NCI-H524 treated with DMSO at 0.1 percent for 48 hours (cell line): ENCODE measurements at places on chromosomes 1 and 21.

DNA sequence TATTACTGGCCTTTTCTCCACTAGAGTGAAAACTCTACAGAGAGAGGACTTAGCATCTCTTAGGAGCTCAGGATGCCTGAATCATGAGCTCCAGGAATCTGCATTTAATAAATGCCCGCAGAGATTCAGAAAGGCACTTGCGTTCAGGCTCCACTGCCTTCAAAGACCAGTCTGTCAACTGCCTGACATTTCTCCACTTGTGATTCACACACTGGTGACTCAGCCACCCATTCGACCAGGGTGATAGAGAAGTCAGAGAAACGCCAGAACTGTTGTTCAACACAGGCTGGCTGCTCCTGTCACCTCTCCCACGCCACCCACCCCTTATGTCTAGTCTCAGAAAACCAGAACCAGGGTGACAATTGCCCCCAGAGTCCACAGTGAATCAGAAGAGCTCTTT lies 26.9 kb upstream of the LBR start:
- DNase-seq, result no peak

- no peak for DNase-seq
Observed at GRCh38 chr1:234484991-234485739, 6.2 kb upstream of the TARBP1 start.

DNA sequence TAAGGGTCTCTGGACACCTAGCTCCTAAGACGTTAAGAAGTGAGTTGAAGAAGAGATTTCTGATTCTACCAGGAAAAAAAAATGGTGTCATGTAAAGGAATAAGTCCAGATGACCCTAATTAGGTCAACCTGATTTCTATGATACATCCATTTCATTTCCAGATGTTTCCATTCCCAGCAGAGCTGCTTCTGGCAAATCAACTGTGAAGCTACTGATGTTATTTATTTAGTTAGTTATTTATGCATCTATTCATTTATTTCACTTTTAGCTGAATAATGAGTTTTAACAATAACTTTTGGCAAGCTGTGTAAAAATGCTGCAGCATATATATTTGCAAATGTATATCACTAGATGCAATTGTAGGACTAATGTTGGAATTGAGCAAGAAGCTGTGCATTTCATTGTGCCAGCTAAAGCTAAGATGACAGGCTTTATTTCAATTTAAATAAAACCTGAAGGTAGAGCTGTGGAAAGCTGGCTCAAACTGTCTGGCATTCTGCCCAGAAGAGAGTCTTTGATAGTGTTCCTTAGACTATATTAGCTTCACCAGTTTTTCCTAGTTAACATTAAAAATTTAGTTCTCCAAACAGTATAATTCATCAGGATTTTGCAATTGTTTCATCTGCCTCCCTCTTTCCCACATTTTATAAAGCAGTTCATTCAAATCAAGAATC lies 1164.4 kb upstream of the ADGRL4 start:
- DNase-seq, result no peak

GRCh38 chr1:246020211-246020954 lies 486.7 kb downstream of the SMYD3 start:
- no peak for DNase-seq

GRCh38 chr1:172589553-172589952 lies 56.6 kb downstream of the SUCO start:
- DNase-seq, result no peak

DNA sequence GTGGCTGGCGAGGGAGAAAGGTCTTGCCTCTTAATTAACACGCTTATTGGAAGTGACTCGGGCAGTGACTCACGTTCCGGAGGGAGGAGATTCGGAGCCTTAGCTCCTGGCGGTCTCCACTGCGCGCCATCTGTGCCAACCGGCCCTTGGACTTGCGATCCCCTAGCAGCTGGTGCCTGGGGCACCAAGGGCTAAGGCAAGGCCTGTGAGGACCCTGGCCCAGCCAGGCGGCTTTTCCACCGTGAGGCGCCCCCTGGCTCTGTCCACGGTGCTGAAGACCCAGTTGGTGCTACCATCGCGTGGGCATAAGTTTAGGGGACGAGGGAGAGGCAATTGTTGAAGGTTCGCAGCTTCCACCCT lies 1.3 kb upstream of the SYT6 start:
- peak; percentile 65 for DNase-seq

GRCh38 chr1:192488058-192488457 lies 87.5 kb upstream of the RGS1 start:
- DNase-seq, result no peak

GRCh38 chr21:14096172-14096571 lies 114.6 kb downstream of the LIPI start:
- DNase-seq, result no peak

GRCh38 chr1:234827656-234828055 lies 217.7 kb upstream of the IRF2BP2 start:
- no peak for DNase-seq

GRCh38 chr21:32803651-32804050 lies 32.1 kb upstream of the PAXBP1 start:
- no peak for DNase-seq

GRCh38 chr1:234109840-234110239 lies 205.4 kb downstream of the SLC35F3 start:
- DNase-seq, result no peak

DNA sequence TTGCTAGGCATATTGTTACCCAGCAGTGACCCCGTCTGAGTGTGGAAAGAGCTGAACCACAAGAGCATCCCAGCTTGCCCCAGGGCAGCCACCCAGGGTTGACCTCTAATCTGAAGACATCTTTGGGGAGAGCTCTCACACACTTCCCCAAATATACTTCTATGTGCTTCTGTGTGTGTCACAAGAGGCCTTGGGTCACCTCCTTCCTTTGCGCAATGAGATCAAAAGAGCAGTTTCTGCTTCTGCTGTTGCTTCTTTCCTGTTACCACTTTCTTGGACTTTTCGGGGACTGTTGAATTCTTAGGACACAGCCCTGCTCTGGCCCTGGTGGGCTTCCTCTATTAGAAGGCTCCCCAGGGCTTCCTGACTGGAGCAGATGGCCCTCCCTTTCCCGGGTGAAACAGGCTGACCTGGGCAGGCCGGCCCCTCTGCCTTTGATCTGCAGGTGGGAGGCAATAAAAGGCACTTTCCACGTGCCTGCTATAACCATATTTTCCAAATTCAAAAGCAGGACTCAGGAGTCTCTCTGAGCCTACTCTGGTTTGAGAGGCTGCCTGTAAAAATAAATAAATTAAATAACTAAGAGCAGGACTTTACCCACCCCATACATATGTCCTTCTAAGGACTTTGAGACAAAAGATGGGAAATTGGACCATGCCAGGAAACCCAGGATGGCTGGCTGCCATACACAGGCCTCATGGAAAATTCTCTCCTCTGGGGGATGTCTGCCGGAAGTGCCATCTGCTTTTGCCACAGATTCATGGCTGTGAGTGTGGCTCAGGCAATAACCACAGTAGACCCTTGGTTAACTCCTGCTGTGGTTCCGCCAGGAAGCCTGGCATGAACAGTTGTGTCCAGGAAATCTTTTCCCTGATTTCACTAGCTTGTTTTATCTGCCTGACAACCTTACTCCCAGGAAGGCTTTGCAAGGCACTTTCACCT lies 28.3 kb upstream of the RCSD1 start:
- no peak for DNase-seq

GRCh38 chr21:38989745-38990423 lies 184.2 kb downstream of the ETS2 start:
- DNase-seq, result no peak

DNA sequence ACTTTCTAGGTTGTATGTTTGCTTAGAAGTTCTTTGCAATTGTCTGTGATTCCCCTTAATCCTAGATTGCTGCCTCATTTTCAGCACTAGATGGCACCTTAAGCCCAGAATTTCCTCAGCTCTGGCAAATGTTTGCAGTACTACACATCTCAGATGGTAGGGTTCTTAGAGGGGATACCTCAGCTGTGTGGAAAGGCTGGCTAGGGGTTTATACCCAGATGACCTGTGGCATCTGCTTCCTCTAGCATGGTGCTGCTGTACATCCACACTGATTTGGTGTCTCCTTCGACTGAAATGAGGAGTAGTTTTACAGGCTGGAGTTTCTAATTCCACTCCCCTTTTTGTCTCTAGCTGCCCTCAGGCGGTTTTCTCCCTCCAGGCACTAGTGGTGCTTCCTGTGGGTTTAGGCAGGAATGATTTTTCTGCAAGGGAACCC lies 23.5 kb downstream of the ASB17 start:
- peak; percentile 21 for DNase-seq

GRCh38 chr1:182493063-182493462 lies 43.1 kb downstream of the RGSL1 start:
- no peak for DNase-seq

DNA sequence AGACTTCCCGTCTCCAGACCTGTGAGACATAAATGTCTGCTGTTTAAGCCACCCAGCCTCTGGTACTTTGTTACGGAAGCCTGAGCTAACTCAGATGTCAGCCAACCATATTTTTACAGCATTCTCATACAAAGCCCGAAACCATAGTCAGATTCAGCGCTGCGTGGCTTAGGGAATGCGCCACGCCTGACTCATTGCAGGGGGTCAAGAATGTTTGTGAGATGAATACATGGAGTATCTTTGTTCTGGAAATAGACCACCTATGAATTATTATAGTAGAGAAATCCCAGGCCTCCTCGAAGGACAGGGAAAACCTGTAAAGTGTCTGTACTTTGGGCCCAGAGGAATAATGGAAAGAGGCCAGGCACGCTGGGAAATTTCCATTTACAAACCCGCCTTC lies 434.8 kb downstream of the CAMTA1 start:
- DNase-seq, result no peak

GRCh38 chr1:218658899-218659298 lies 313.8 kb downstream of the TGFB2 start:
- no peak for DNase-seq

DNA sequence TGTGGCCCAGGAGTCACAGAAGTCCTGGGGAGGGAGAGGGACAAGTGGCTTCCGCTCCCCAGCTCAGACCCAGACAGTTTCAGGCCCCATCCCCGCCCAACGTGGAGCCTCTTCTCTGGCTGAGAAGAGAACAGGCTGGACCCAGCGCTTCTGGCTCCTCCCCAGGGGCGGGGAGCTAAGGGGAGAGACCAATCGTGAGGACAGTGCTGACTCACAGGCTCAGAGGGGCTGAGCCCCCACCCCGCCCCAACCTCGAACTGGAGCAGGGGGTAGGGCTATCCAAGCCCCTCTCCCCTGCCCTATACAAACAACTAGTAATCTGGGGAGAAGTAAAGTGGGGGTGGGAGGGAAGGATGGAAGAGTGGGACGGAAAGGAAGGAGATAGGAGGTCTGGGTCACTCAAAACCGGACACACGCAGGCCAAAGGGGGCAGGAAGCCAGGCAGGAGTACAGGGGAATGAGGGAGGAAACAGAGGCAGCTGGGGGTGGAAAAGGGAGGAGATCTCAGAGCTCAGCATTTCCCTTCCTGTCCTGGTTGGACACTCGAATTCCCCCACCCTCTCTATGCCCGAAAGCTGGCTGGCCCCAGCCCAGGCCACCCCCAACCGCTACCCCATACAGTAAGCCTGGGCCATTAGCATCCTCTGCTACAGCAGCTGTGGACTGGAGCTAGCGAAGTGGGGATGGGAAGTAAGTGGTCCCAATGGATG lies at the start of gene SHC1:
TSS of gene SHC1 (minus strand) at position 117 of the 710 bp plus-strand sequence. CDS start 221 bp downstream, outside the sequence.
- DNase-seq, result no peak

DNA sequence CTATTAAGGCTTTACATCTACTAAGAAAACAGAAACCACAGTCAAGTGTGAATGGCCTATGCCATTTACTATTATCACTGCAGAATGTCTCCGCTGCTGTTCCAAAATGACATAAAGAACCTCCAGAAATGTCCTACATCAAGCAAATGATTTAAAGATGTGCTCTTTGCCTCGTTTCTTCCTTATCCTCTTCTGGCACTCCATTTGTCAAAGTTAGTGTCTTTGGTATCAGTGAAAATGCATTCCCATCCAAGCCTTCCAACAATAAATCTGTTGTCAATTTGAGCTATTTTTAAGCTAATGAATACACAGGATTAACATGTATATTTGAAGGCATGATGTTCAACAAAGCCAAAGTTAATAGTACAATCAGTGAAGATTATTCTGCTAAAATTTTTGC lies 105.7 kb downstream of the LRRC53 start:
- DNase-seq, result no peak

GRCh38 chr1:21857142-21857839 lies 45.2 kb downstream of the LDLRAD2 start:
- DNase-seq, result no peak

DNA sequence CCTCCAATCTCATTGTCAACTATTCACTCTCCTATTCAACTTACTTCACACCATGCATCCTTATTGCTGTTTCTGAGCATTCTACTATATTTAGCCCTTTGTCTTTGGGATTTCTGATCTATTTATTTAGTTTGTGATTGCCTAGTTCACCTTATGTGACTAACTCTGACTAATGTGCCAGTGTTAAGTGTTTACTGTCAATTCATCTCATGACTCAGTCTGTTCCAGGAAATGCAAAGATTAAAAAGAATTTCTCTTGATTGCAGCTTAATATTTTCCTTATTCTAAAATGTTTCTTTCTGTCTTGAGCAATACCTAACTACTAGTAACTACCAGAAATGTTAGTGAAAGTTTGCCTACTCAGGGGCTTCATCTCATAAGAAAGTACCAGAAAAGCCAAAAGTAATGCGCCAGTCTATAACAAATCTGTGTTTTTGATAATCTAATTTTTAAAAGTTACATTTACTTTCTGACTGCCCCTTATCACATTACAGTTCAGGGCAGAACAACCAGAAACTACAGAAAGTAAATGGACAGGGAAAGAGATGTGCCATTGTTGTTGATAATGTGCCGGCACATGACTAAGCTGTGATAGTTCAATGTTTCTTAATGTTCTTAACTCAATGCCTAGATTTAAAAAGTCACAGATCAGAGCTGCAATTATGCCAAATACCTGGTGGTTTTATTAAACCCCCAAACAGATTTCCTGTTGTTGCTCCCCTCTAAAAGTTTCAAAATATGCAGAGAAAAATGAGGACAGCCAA lies 556.5 kb downstream of the PTBP2 start:
- DNase-seq, result no peak

DNA sequence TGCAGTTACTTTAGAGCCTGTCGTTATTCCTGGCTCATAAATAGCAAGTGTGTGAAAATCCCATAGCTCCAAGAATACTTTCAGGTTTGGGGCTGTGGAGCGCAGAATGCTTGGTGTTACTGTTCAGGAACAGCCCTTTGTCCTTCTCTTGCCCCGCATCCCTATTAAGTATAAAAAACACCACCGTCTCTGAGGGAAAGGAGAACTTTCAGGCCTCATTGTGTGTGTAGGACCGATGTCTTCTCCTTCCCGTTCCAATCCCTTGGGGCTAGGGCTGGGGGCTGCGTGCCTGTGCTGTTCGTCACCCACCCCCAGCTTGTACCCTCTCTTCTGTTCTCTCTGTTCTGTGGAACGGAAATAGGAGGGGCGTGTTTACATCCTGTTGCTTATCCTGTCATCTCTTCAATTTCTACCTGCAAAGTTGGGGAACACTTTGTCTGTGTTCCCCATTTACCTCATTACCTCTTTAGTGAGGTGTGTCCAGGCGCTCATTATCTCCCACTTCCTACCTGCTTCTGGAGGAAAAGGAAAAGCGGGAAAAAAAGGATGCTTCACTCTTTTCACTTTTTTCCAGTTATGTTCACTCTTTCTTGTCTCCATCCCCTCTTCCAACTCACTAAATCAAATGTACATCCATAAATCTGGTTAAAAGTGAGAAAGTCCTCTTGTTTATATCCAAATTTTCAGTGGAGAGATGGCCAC lies 788 bp upstream of the TXNIP start:
- no peak for DNase-seq

GRCh38 chr1:81760477-81761097 lies 40.1 kb upstream of the ADGRL2 start:
- DNase-seq, result no peak

GRCh38 chr21:29501451-29501850 lies 202.7 kb downstream of the BACH1 start:
- no peak for DNase-seq

- no peak for DNase-seq
Observed at GRCh38 chr1:166999500-167000055, 10.5 kb downstream of the MAEL start.
